GM20000 (cell line): ENCODE measurements at places on chromosomes 1 and 21.

GRCh38 chr1:230228236-230228897 lies 161.3 kb downstream of the GALNT2 start:
- no peak for DNase-seq

DNA sequence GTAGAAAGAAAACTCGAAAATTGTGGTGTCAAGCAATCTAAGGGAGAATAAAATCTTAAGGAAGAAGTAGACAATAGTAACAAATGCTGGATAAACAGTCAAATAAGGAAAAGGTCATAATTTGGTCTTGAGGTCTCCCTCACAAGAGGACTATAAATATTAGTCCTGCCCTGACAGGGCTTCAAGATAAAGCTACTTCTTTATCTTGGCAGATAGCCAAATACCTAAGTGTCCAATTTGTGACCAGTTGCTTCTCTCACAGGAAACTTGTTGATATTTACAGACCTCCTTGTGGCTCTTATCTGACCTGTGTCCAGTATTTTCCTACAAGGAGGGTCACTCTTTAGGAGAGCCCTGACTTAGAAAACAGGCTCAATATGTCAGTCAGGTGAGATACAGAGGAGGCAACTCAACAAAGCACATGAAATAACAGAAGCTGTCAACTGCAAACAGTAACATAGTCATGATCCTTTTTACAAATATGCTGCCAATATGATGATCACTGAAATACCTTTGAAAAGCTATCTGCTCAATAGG lies 88.8 kb downstream of the TNNI3K start:
- DNase-seq: no peak

DNA sequence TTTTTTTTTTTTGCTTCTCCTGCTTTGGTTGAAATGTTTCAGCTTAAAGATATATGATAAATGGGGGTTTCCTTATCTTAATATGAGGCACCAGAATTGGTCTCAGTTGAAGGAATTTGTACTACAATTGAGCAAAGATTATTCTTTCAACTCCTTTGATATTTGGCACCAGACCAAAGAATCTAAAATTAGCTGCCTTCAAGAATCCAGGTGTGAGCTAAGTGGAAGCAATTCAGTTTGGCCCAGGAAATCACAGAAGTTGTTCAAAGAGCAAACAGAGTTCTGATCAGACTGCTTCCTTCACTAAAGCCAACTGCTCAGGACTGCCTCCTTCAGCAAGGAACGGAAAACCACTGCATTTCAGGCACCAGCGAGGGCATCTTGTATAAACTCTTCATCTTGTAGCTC lies 68.3 kb upstream of the BCAR3 start:
- DNase-seq: peak; percentile 32

DNA sequence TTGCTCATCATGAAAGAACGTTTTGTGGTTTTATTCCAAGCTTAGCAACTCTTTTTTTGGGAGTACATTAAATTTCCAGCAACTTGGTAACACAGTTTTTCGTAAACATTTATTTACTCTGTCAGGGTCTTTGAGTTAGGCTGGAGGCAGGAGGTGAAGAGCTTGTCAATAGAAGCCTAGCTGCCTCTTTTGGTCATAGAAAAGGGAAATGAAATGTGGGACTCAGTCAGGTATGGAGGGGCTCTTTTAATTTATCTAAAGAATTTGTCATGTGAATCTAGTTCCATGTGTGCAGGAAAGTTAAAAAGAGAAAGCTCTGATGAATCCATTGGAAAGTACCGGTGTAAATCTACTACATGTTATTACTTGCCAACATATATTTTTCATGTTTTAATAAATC lies 45.9 kb upstream of the PRMT6 start:
- no peak for DNase-seq

DNA sequence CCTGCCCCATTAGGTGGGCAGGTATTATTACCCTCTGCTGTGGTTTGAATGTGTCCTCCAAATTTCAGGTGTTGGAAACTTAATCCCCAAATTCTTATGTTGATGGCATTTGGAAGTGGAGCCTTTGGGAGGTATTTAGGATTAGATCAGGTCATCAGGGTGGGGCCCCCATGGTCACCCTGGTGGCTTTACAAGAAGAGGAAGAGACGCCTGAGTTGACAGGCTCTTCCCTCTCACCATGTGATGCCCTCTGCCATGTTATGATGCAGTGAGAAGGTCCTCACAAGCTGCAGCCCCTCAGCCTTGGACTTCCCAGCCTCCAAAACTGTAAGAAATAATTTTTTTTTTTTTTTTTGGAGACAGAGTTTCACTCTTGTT lies 8.8 kb upstream of the THEMIS2 start:
- DNase-seq: no peak

- no peak for DNase-seq
These were observed 54.2 kb downstream of the SH3GLB1 start for GRCh38 chr1:86758570-86758969.

DNA sequence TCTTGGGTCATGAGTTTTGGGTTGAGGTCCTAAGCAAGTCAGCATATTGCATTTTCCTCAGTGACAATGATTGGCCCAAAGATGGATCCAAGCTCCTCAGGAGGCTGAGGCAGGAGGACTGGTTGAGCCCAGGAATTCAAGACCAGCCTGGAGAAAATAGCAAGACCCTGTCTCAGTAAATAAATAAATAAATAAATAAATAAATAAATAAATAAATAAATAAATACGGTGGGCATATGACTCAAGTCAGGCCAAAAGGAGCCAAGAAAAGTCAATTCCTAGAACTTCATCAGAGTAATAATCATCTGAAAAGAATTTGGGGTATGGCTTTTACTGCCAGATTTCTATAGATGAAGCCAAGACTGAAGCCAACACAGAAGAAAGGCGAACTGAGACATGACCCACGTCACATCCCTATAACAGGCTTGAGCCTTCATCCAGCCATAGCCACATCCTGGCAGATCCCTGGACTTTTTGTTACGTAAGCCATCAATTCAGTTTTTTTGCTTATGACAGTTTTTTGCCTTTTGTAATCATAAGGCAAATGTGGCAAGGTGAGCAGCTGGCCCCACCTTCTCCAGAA lies 88.5 kb upstream of the NFASC start:
- DNase-seq: no peak

DNA sequence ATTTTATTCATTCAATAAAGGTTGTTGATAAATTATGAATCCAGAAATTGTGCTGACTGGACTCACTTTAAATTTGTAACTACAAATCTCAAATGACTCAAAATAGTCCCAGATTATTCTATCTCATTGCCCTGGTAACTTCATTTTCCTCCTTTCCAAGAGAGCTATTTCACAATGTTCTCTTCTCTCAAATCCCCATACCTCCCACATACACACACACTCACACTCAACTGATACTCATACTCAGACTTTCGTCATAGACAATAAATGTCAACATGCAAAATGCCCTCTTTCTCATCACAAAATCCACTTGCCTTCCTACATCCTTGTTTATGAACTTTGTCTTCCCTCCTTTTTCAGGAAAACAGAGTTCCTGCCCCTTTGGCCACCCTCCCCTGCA lies 33.3 kb downstream of the EXTL2 start:
- no peak for DNase-seq

DNA sequence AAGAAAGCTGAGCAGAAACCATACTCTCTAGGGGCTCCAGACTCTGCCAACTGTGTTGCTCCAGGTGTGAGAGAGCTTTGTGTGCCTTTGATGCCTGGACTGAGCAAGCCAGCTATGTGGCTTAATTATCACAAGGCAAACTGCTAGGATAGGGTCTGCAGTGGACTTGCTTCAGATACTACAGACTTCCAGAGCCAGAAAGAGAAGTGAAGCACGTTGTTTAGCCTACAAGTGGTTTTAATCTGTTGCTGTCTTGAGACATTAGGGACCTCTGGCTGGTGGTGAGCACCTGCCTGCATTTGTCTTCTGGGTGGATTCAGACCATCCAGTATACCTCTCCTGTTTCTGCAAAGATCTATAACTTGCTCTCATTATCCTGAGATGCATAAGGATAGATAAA lies 353.4 kb upstream of the PLXNA2 start:
- no peak for DNase-seq
